ENCODE measurements at places on chromosomes 7 and 10. TPM values are rescaled to one million over a fixed set of nuclear protein-coding genes. Genes with fewer than 3 reads are reported as not detected.

Gene CYP26C1
- 0.05 TPM for total RNA-seq

Gene ASB10
- total RNA-seq, result 12.8 TPM

Gene SPAM1
- not detected for total RNA-seq

Gene CFAP69
- total RNA-seq, result 3.4 TPM

Gene CALHM3
- total RNA-seq, result not detected

Gene IQUB
- 0.24 TPM for total RNA-seq

Gene LIPK
- total RNA-seq, result not detected

Gene NCF1
- total RNA-seq, result 10.8 TPM

Gene GDF2
- total RNA-seq, result not detected

Gene RARRES2
- total RNA-seq, result 86.4 TPM

DNA sequence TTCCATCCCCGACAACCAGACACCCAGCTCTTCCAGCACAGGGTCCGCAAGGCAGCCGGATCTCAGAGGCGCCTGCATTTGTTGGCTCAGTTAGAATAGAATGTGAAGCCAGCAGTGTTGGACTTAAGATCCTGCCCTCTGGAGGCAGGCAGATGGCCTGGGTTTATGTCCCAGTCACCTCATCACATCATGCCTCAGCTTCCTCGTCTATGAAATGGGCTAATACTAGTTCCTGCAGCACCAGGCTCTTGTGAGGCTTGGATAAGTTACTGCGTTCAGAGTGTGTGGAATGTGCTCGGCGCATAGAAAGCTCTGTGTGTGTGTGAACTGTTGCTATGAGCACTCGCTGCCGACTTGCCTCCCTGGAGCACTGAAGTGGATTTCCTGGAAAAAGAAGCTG, 202.5 kb upstream of the GPR26 start:
- no peak for DNase-seq

DNA sequence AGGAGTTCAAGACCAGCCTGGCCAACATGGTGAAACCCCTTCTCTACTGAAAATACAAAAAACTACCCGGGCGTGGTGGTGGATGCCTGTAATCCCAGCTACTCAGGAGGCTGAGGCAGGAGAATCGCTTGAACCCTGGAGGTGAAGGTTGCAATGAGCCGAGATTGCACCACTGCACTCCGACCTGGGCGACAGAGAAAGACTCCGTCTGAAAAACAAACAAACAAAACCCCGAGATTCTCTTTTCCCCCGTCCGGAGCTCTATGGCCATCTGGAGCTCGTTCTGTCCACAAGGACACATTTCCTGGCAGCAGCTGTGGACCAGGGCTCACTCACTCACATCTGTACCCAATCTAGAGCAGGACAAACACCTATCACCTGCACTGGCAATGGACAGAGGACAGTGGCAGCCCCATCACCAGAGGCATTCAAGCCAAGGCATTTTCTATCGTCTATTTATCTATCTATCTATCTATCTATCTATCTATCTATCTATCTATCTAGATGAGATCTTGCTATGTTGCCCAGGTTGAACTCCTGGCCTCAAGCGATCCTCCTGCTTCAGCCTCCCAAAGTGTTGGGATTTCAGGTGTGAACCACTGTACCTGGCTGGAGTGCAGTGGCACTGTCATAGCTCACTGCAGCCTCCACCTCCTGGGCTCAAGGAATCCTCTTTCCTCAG, 167.1 kb upstream of the TNRC18 start:
- no peak for DNase-seq

DNA sequence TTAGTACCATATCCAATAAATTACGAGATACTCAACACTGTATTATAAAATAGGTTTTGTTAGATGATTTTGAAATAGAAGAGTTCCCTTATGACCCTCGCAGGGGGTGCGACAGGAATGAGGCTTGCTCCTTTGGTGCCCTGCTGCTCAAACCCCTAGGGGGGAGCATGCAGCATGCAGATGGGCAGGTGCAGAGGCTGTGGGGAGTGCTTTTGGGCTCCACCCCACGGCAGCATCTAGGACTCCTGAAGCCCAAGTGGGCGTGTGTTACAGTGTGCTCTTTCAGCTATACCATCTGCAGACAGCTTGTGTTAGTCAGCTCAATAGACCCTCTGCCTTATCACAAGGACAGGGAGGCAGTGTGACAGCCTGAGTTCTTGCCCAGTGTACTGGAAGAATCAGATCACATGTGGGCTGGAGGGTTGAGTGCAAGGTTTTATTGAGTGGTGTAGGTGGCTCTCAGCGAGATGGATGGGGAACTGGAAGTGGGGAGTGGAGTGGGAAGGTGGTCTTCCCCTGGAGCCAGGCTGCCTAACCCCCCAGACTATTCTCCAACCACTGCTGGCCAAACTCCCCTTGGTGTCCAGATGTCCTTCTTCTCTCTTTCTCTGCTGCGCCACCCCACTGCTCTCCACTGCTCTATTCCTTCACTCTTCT, 3.1 kb upstream of the MRC1 start:
- DNase-seq, result no peak

DNA sequence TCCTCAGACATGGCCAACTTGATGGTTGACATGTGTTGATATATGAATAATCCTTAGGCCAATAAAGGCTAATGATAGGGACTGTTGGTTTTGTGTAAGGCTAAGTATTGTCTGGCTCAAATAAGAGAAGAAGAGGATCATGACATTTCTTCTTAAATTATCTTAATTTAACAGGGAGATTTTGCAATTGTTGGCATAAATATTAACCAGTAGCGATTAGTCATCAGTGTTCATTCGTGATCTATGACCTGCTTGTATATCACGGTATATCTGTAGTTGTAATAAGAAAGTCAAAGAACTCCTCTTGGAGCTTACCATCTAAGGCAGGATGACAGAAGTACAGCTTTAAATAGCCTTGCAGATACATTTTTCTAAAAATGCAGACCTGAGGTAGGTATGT, 196.4 kb downstream of the CREB5 start:
- no peak for DNase-seq

GRCh38 chr10:76879116-76879913, 758.3 kb downstream of the KCNMA1 start:
- no peak for DNase-seq

DNA sequence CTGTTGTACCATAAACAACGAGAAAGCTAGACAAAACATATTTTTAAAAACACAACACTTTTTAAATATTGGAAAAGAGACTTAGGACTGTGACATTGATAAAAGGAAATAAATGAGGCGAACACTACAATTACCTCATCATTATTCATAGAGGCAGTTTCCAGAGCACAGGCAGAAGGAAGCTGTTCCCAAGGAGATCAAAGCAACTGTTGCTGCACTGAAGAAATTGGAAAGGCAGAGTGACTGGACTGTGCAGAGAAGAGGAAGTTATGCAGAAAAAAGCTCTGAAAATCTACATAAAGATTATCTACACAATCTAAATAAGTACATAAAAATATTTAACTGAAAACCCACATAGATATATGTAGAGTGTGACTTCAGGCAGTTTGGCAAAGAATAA, 32.8 kb downstream of the MYO3A start:
- no peak for DNase-seq

DNA sequence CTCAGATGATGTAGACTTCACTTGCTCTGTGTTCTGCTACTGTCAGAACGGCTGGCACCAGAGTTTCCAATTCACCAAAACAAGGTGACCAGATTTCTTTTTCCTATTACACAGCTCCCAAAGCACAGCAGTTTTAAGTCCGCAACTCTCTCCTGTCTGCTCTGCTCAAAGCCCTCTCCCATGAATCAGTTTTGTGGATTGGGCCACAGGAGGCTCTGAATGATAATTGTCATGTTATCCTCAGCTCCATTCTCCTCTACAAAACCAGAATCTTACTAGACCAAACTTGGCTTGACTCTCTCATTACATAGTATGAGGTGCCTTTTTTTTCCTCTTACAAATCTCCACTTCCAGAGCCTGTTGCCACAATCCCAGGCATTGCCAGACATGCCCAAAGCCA, 223.5 kb downstream of the SNX13 start:
- no peak for DNase-seq

GRCh38 chr10:75754096-75754831, 322.8 kb downstream of the LRMDA start:
- no peak for DNase-seq

DNA sequence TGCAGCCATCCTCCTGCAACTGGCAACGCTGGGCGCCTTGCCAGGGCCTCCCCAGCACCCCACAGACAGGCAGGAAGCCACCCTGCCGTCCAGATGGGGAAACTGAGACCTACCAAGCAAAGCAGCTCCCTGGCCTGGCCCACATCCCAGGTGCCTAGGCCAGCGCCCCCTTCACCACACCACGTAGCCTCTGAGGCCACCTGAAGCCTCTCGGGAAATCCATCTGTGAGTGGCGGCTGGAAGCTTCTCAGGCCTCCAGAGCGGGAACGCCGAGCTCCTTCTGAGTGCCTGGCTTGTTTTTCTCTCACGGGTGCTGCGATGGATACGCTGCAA, 58.7 kb downstream of the UNCX start:
- no peak for DNase-seq

GRCh38 chr7:87564296-87564963, 36.3 kb downstream of the ABCB1 start:
- no peak for DNase-seq

DNA sequence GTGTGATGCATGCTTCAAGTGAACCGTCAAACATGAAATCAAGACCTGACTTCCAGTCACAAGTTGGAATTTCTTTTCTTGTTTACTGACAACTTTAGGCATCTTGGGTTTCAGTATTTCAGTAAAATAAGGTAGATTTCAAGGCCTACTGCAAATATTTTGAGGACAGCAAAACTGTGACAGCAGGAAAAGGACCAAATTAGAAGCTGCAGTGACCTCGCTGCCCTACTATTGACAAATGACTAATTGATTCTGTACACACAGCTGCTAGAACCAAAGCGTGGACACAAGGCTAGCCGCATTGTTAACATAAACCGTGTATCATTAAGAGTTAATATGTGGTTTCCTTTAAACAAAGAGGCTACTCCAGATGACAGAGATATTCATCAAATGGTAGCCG, 105.7 kb upstream of the SEC61G start:
- no peak for DNase-seq

DNA sequence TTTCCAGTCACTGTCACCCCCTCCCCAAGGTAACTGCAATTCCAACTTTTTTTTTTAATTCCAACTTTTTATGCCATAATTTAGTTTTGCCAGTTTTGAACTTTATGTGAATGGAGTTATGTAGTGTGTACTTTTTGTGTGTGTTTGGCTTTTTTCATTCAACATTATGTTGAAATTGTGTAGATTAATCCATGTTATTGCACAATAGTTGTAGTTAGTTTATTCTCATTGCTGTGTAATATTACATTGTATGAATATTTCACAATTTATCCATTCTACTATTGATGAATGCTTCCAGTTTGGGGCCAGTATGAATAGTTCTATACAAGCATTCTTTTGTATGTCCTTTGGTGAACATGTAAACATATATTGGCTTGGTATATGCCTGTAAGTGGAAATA, 32.5 kb downstream of the MXI1 start:
- no peak for DNase-seq

DNA sequence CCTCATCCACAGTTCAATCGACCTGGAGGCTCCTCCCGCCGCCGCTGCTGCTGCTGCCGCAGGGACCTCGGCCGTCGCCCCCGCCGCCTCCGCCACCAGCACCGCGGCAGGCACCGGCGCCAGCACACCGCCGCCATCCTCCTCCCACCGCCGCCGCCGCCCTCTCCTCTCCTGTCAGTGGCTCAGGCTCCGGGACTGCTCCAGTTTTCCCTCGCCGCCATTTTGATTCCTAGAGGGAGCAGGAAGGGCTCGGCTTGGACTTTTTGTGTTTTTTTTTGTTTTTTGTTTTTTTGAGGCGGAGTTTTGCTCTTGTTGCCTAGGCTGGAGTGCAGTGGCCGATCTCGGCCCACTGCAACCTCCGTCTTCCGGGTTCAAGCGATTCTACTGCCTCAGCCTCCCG, 3.0 kb upstream of the MCM10 start:
- DNase-seq, result no peak

- no peak for DNase-seq
Observed at GRCh38 chr10:90992462-90992861, 71.6 kb upstream of the ANKRD1 start.

DNA sequence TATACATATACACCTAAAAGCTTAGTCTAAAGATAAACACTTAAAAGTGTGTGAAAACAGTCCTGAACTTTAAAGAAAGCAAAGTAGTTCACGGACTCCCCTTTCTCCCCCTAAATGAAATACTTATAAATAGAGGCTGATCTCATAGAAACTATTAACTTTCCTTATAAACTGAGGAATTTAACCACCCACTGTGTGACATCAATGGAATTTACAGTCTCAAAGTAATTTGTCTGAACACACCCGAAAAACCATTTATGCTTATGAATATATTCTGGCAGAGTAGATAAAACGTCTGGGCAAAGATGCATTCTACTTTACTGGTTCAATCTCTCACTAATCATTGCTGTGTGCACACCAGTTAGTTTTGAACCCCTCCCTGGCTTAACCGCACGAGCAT, 181.8 kb upstream of the DGKB start:
- no peak for DNase-seq

Measured in left cardiac atrium (tissue), 4 donors.